ENCODE measurements at places on chromosomes 2 and 18. TPM values are rescaled to one million over a fixed set of nuclear protein-coding genes. Genes with fewer than 3 reads are reported as not detected.

The ACKR3 gene
- total RNA-seq = 55.5 TPM

DNA sequence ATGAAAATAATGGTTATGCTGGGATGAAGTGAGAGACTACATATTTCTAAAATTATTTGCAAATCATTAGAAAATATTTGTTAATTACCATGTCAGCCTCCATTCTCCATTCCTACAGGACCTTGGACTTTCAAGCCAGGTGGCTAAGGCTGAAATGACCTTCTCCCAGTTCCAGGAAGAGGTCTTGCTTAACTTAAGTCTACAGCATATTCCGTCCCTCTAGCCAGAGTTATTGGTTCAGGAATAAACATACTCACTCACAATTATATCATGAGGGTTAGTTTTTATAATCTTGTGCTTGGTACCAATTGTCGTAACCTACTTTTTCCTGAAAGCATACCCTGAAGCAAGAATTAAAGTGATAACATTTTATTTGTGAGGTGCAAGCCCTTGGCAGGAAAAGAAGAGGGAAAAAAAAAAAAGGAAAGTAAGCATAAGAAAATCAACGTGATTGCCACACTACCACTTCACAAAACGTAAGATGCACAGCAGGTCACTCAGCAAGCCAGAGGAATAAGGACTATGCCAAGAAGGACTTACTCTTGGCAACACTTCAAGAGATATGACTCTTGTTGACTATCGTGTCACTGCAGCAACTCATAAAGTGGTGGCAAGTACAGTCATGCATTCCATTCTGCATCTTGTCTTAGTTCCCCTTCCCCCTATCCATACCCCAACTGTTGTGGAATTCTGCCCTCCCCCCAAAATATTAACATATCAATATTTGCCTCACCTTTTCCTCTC is 479.1 kb downstream of the MBD2 start:
- DNase-seq = no peak
- no peak overlapping the region for H3K4me3 ChIP-seq
- no peak overlapping the region for H3K27ac ChIP-seq
- H3K4me1 ChIP-seq = no peaks in the 10 kb centered on the region
- no peaks in the 10 kb centered on the region for H3K36me3 ChIP-seq

DNA sequence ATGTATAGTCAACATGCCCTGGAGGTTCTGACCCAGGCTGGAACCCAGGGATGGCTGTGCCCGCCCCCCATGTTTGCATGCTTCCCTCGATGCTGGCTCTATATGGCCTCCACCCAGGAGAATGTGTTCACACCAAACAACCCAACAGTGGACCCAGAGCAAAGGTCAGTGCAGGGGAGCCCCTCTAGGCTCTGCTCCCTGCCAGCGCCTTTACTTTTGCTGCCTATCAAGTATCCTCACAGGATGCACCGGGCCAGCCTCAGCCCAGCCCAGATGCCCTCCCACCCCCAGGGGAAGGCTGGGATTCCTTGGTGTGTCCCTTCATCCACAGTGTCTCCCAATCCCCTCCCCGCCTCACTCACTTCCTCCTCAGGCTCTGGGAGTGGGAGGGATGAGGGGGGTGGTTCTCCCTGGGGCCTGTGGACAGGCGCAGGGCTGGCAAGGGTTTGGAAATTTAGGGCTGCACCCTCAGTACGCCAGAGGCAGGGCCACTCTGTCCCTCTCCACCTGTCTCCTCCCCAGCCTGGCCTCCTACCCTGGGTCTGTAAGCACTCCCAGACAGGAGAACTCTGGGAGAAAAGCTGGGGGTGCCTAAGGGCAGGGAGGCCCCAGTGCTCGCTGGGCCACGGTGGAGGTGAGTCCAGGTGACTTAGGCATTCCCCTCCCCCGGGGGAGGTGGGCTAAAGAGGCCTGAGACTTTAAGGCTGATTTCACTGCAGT is 2.3 kb downstream of the ATP6V1B1 start:
- H3K36me3 ChIP-seq = no peaks in the 10 kb centered on the region
- H3K27ac ChIP-seq = no peak overlapping the region
- H3K4me3 ChIP-seq = no peak overlapping the region
- no peaks in the 10 kb centered on the region for H3K4me1 ChIP-seq
- H3K27me3 ChIP-seq = no peaks in the 10 kb centered on the region

The MATN3 gene
- 3.9 TPM for total RNA-seq

The TWIST2 gene
- 214 TPM for total RNA-seq

The PMAIP1 gene
- total RNA-seq = 7.4 TPM

The TEX44 gene
- total RNA-seq = not detected

DNA sequence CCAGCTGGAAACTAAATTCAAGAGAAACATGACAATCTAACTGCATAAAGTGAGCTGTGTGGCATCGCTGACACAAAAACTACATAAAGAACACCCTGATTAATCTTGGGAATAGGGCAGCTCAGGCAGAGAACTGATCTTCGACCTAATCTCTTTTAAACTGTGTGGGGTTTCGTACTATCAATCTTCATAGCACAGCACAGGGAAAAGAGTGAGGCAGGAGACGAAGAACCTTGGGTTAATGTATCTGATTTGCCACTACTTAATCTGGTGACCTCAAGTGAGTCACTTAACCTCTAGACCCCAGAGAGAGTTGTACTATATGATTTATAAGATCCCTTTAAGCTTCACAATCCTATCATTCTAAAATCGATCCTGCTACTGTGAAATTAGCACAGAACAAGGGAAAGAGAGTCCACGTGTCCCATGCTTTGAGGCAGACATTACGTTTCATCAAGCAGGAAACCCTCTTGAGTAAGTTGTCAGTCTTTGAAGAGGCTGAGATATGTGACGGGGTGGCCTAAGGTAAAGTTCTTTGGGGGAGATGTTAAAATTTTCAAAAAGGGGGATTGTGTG is 519.7 kb downstream of the SOCS6 start:
- no peak for DNase-seq
- no peak overlapping the region for H3K27ac ChIP-seq
- no peaks in the 10 kb centered on the region for H3K36me3 ChIP-seq

- peaks cover 24% of the 10 kb centered on the region for H3K4me1 ChIP-seq
- no peak for DNase-seq
- H3K27me3 ChIP-seq = no peaks in the 10 kb centered on the region
- no peaks in the 10 kb centered on the region for H3K36me3 ChIP-seq
These were observed 359.9 kb downstream of the TNS1 start for GRCh38 chr2:217642944-217643343.

DNA sequence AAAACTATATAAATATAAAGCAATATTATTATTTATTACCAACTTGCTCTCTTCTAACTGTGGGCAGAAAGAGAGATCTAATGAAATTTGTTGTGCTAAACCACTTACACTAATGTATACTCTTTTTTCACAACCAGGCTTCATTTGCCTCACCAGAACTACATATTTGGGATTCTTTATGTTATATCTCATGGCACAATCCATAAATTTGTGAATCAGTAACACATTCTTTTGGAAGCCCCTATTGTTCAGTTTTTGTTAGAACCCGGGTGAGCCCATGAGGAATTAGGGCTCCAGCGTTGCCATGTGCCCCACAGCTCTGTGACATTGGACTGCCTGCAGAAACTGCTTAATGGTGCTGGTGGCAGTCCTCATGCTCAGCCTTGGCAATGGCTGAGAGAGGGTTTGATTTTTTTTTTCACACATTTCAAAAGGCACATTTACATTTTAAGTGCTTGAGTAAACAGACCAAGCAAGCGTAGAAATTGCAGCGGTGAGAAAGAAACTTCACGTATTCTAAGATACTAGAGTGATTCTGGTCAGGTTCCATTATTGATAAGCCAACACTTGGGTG is 15.3 kb downstream of the VIT start:
- DNase-seq = no peak
- peaks cover 20% of the 10 kb centered on the region for H3K4me1 ChIP-seq

- no peaks in the 10 kb centered on the region for H3K27me3 ChIP-seq
- no peak overlapping the region for H3K27ac ChIP-seq
- no peak for DNase-seq
- no peak overlapping the region for H3K4me3 ChIP-seq
- no peaks in the 10 kb centered on the region for H3K36me3 ChIP-seq
These were observed 51.1 kb upstream of the ZNF236 start for GRCh38 chr18:76771192-76771799.

GRCh38 chr2:209988010-209988409 is 14.4 kb upstream of the RPE start:
- no peak overlapping the region for H3K4me3 ChIP-seq
- no peaks in the 10 kb centered on the region for H3K4me1 ChIP-seq
- no peaks in the 10 kb centered on the region for H3K27me3 ChIP-seq

The EHD3 gene
- total RNA-seq = 10.3 TPM

DNA sequence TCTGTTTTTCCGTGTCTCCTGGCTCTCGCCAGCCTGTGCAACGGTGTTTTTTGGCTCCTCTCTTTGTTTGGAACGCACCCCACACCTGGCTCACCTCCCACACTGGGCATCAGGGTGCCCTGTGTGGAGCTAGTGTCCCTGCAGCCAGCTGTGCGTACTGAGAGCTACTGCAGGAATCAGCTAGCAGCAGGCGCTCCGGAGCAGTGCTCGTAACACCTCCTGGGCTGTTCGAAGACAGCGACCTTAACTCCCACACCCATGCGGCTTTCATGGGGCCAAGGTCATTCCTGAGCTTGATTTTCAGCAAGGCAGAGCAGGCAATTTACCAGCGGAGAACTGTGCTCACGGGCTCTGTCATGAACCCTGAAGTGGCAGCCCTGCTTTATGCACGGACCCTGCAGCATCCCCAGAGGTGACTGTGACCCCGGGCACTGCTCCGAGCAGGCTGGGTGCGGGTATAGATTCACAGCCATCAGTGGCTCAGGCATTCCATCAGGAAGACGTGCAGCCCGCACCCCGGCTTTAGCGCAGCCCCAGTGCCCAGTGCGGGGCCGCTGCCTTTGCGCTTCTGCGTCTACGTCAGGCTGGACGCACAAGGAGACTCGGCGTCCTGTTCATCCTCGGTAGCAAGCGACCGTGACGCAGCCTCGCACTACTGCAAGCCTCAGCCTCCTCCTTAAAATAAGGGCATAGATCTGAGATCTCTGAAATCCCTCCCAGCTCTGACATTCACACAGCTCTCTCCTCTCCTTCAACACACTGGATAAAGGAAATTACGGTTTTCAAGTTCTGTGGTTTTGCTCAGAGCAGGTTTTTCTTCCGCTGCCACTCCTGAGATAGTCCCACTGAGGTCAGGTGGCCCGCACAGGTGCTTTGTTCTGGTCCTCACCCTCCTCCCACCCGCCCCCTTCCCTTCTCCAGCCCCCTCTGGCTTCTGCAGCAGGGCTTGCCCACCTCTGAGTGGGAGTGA is 58.2 kb downstream of the ADI1 start:
- peak overlapping the region; percentile 58 for H3K27ac ChIP-seq
- no peaks in the 10 kb centered on the region for H3K27me3 ChIP-seq
- H3K4me3 ChIP-seq = no peak overlapping the region
- no peak for DNase-seq

DNA sequence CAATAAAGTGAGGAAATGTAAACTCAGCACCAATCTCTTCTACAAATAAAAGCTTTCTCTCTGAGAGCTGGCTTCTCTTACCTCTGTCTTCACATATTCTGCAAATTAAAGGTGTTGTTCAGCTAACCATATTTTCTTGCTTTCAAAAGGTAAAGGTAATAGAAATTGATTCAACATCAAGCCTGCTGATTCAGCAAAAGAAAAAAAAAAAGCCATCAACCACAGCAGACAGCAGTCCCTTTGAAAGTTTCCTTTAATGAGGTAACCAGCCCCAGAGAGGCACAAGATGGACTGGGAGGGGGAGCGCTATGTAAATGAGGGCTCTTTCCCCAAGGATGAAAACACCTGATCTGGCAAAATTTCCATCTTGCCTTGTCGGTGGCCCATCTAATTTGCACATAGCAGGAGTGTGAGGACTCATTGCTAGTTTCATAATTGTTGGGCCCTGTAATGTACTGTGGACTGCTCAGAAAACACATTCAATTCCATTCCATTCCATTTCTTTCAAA is 154.9 kb upstream of the SOX11 start:
- H3K27ac ChIP-seq = no peak overlapping the region
- H3K27me3 ChIP-seq = no peaks in the 10 kb centered on the region
- DNase-seq = no peak
- H3K36me3 ChIP-seq = no peaks in the 10 kb centered on the region

- no peaks in the 10 kb centered on the region for H3K27me3 ChIP-seq
- no peaks in the 10 kb centered on the region for H3K4me1 ChIP-seq
- DNase-seq = no peak
- no peak overlapping the region for H3K4me3 ChIP-seq
- no peak overlapping the region for H3K27ac ChIP-seq
These were observed 1450.0 kb downstream of the LRP1B start for GRCh38 chr2:140680862-140681261.

GRCh38 chr2:44840503-44840850 is 101.0 kb upstream of the SIX3 start:
- no peak overlapping the region for H3K4me3 ChIP-seq
- DNase-seq = no peak
- no peaks in the 10 kb centered on the region for H3K36me3 ChIP-seq
- H3K27me3 ChIP-seq = no peaks in the 10 kb centered on the region

The CNTNAP5 gene
- not detected for total RNA-seq

- H3K36me3 ChIP-seq = no peaks in the 10 kb centered on the region
- H3K4me3 ChIP-seq = no peak overlapping the region
- peaks cover 43% of the 10 kb centered on the region for H3K4me1 ChIP-seq
- no peak overlapping the region for H3K27ac ChIP-seq
These were observed 5.2 kb upstream of the EN1 start for GRCh38 chr2:118852605-118853128.

DNA sequence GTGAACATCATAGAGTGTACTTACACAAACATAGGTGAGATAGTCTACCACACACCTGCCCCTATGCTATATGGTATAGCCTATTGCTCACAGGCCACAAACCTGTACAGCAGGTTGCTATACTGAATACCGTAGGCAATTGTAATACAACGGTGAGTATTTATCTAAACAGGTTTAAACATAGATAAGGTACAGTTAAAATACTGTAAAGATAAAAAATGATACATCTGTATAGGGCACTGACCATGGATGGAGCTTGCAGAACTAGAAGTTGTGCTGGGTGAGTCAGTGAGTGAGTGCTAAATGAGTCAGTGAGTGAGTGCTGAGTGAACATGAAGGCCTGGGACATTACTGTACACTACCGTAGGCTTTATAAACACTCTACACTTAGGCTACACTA is 267.0 kb upstream of the HS6ST1 start:
- no peak for DNase-seq
- H3K27ac ChIP-seq = no peak overlapping the region
- H3K4me3 ChIP-seq = no peak overlapping the region
- H3K36me3 ChIP-seq = no peaks in the 10 kb centered on the region
- no peaks in the 10 kb centered on the region for H3K4me1 ChIP-seq
- H3K27me3 ChIP-seq = no peaks in the 10 kb centered on the region

Measured in vagina (tissue), 2 donors.